ENCODE measurements at places on chromosomes 7 and 10.
A peak's percentile ranks its signal among the peaks of the same experiment; 100 is the strongest.

GRCh38 chr10:37681617-37681999 lies 175.8 kb downstream of the ZNF248 start:
- no peak for DNase-seq

DNA sequence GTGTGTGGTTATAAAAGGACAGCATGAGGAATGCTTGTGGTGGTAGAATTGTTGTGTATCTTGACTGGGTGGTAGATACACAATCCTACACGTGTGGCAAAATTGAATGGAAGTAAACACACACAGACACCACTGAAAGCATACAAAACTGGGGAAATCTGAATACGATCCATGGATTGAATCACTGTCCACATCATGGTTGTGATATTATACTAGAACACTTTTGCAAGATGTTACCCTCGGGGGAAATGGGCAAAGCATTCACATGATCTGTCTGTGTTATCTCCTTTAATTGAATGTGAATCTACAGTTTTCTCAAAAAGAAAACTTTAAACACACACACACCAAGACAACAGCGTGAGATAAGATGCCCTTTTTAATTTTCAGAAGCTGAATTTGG lies 165.2 kb upstream of the CELF2 start:
- no peak for DNase-seq

GRCh38 chr7:156464339-156464738 lies 176.2 kb upstream of the RNF32 start:
- no peak for DNase-seq

GRCh38 chr7:142933624-142934023 lies at the start of gene TRPV5:
TRPV5 (minus strand) TSS chr7:142933746; CDS start chr7:142933459, 287 bp downstream.
- DNase-seq: no peak

GRCh38 chr7:97733276-97734161 lies 1.6 kb downstream of the TAC1 start:
- DNase-seq: no peak

DNA sequence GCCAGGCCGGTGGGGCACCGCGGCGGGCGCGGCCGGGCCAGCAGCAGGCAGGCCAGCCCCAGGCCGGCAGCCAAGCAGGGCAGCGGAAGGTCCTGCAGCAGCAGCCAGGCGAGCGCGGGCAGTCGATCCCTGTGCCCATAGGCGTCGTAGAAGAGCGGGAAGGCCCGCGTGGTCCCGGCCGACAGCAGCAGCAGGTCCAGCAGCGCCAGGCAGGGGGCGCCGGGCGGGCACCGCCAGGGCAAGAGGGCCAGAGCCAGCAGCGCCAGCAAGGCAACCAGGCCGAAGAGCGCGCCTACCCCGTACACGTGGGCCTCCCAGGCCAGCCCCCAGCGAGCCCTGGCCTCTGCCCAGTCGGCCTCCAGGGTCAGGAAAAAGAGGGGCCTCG lies 8.4 kb upstream of the RBM28 start:
- DNase-seq: peak; percentile 26

DNA sequence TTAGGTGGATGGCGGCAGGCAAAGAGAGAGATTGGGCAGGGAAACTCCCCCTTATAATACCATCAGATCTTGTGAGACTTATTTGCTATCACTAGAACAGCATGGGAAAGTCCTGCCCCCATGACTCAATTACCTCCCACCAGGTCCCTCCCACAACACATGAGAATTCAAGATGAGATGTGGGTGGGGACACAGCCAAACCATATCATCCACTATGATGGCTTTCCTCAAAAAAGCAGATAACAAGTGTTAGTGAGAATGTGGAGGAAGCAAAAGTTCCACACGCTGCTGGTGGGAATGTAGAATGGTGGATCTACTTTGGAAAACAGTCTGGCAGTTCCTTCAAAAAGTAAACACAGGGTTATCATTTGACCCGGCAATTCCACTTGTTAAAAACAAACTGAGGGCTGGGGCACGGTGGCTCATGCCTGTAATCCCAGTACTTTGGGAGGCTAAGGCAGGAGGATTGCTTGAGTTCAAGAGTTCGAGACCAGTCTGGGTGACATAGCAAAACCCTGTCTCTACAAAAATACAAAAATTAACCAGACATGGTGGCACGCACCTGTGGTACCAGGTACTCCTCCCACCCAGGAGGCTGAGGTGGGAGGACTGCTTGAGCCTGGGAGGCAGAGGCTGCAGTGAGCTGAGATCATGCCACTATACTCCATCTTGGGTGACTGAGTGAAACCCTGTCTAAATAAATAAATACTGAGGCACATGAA lies 161.4 kb upstream of the EEPD1 start:
- DNase-seq: no peak

- no peak for DNase-seq
These were observed 37.7 kb downstream of the PRSS2 start for GRCh38 chr7:142808461-142808801.

GRCh38 chr7:87999261-87999660 lies 65.2 kb downstream of the ADAM22 start:
- no peak for DNase-seq

GRCh38 chr10:49488056-49488717 lies 50.7 kb downstream of the ERCC6 start:
- no peak for DNase-seq

DNA sequence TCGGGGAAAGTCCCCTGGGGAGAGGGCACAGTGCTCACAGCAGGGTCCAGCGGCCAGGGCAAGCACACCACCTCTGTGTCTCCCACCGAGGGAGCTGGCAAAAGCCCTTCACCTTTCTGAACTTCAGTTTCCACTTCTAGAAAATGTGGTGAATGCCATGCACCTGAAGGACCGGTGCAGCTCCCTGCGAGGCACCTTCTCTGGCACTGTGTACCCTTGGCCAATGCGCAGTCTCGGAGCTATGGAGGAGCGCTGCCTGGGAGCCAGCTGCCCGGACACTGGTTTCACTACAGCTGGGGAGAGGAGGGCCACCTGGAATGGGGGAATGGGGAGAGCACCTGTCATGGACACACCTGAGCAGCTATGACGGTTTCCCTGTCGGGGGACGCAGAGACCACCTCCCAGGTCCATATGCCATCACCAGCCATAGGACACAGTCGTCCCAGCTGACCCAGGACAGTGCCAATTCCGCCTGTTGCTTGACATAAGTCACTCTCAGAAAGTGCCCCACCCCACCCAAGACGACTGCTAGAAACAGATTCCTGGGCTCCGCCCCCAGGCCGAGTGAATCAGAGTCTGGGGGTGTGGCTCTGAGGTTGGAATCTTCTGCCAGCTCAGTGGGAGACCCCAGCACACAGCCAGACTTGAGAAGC lies 16.8 kb downstream of the RASGEF1A start:
- DNase-seq: peak; percentile 23

DNA sequence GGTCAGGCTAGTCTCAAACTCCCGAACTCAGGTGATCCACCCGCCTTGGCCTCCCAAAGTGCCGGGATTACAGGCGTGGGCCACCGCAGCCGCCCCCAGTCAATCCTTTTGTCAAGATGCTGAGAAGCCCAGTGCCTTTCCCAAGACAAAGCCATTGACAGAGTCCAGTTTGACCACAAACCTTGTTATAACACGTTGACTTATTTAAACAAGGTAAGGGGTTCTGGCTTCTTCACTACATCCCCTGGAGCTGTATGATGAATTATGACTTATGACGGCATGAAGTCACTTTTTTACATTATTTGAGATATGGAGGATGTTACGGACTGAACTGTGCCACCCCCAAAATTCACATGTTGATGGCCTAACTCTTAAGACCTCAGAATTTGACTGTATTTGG lies 5.8 kb upstream of the SEC61G start:
- DNase-seq: no peak

GRCh38 chr7:43166686-43167085 lies 54.2 kb downstream of the HECW1 start:
- DNase-seq: no peak

- peak; percentile 15 for DNase-seq
These were observed 515 bp downstream of the GSDME start for GRCh38 chr7:24756545-24757352.

- peak; percentile 36 for DNase-seq
These were observed 8.3 kb downstream of the XPNPEP1 start for GRCh38 chr10:109914966-109915365.

GRCh38 chr7:99146979-99147378 lies 3.1 kb upstream of the SMURF1 start:
- DNase-seq: no peak

- no peak for DNase-seq
These were observed 50.4 kb downstream of the GLCCI1 start for GRCh38 chr7:8018961-8019360.

GRCh38 chr7:26993816-26994810 lies 101.7 kb downstream of the HOXA1 start:
- no peak for DNase-seq

DNA sequence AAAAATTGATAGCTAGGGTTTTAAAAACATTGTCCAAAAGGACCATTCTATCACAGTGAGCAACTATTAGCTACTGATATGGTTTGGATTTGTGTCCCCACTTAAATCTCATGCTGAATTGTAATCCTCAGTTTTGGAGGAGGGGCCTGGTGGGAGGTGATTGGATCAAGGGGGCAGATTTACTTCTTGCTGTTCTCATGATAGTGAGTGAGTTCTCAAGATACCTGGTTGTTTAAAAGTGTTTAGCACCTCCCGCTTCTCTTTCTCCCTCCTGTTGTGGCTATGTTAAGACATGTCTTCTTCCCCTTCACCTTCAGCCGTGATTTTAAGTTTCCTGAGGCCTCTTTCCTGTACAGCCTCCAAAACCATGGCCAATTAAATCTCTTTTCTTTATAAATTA lies 500.4 kb upstream of the POT1 start:
- DNase-seq: no peak

DNA sequence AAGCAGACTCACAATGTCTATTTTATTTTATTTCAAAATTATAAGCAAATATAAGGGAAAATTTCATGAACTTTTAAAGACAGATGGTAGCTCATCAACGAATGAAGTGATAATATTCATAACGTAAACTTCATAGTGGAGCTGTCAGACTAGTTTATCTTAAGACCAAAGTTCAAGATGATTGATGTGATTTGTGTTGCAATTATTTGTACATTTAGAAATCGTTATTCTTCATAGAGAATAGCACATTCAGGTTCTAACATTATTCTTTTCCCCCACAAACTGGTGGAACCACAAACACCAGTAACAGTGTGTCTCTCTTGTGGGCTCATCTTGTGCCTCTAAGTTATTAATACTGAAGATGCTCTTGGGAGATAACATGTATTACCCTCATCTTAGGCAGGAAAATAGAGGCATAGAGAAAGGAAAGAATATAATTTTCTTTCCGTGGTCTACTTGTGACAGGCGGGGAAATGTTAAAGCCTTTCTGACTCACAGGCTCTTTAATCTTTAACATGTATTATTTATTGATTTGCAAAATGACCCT lies 37.0 kb downstream of the CCSER2 start:
- no peak for DNase-seq

DNA sequence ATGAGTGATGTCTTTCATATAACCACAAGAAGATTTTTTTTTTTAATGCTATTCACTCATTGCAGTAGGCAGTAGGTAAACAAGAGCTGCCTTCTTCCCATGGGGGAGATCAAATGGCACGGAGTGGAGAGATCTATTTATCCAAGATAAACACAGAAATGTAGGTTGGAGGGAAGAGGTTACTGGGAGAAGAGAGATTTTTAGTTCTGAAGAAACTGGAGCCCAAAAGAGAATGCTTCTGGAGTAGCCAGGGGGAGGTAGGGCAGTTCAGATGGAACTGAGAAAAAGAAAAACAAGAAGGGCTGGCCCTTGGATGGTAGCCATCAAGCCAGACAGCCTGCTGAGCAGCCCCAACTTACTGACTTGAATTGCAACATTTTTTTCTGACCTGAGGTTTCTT lies 270.1 kb upstream of the TPK1 start:
- DNase-seq: no peak

- DNase-seq: no peak
These were observed 36.2 kb downstream of the WBP1L start for GRCh38 chr10:102779680-102780526.

DNA sequence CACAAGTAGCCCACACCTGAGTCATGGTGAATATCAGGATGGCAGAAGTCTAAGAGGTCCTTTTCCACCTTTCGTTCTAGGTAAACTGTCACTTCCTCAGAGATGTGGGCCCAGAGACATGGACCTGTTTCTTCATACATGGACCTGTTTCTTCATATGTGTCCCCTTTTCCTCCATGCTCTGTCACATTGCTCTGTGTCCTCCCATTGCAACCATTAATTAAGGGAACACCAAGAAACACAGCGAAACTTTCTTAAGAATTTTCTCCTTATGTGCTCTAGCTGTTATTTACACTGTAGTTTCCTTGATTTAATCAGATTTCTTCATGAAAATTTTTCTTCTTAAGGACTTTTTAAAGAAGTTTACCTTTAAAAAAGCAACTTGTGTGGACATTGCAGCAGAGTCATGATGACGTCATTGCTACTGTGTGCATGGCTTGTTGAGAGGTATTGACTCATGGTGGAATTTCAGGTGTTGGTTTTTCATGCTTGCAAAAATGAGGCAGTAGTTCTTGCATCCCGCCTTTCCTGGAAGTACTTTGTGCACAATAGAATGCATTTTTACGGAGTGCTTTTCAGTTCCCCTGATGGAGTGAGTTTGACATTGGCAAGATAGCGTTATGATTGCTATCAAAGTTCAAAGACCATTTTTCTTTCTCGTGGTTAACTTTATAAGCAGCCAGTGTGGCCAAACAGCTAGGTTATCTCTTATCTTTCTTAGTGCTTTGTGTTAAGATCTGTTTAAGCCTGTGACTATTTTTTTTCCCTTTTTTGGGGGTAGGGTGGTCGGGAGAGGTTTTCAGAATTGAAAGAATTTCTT lies 37.7 kb downstream of the CFAP58 start:
- no peak for DNase-seq

All from activated T-cell treated with anti-CD3 and anti-CD28 coated beads, Interleukin-2, amount 50 U/mL, for 4 hours (primary cell).